ENCODE measurements at places on chromosomes 4 and X.

- DNase-seq = no peak
Observed at GRCh38 chr4:78347527-78347926, 204.0 kb upstream of the ANXA3 start.

GRCh38 chr4:116627545-116627944 is 457.8 kb downstream of the TRAM1L1 start:
- no peak for DNase-seq

DNA sequence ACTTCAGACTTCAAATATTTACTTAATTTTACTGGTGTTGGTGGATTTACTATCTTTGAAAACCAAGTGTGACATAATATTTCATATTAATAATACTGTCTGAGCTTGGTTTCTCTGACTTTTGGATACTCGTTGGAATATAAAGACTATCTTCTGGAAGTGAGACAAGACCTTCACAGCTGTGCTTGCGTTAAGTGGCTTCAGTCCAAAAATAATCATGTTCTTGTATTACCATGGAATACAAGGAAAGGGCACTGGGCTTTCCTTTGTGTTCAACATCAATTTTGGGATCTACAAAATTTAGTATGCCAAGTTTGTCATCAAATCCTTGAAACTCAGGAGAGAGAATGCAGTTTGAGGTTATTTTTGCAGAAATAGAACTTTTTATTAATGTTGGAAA is 712.4 kb upstream of the LCORL start:
- no peak for DNase-seq

DNA sequence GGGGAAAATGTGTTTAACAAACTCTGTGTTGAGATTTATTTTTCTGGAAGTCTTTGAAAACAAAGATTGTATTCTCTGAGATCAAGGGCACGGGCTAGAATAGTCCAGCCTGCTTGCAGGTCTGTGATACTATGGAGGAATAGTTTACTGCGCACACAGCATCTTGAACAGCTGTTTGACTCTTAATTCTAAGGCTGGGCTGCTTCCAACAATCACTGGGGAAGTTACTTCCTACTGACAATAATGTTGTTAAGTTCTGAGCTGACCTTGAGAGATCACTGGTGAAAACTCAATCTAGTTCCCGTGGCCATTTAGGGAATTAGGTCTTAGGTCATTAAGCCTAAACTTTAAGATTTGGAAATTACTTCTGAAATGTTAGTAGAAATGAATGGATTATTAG is 416.1 kb upstream of the FTHL17 start:
- no peak for DNase-seq

DNA sequence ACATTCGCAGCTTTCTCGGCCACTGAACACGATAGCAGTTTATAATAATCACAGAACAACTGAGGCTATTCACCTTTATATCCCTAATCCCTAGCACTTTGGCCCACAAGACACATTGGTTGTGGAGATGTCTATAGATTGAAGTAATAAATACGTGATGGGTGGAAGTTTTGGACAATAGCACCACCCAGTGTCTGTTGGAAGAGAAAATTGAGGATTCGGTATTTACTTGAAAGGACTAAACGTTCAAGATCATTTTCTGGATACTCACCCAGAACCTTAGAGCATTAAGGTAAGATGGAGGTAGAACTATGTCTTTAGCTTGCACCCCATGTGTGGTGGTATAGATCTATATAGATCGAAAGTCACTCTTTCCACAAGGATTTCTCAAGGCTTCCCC is 787 bp upstream of the TMSB15A start:
- DNase-seq = no peak

DNA sequence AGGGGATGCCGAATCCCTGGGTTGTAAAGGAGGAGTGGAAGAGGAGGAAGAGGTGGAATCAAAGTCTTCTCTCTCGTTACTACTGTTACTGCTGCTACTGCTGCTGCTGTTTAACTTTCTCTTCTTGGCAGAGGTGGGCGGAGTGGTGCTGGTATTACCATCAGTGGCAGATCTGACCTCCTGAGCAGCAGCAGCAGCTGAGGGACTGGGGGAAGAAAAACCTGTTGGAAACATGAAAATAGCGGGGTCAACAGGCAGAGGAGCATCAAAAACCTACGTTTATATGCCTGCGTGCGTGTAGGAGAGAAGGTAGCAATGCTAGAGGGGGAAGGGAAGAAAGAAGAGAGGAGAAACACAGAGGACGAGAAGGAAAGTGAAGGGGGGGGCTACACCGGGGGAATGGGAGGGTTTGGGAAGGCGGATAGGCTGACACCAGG is 339 bp downstream of the CUL4B start:
- DNase-seq = peak; percentile 69

DNA sequence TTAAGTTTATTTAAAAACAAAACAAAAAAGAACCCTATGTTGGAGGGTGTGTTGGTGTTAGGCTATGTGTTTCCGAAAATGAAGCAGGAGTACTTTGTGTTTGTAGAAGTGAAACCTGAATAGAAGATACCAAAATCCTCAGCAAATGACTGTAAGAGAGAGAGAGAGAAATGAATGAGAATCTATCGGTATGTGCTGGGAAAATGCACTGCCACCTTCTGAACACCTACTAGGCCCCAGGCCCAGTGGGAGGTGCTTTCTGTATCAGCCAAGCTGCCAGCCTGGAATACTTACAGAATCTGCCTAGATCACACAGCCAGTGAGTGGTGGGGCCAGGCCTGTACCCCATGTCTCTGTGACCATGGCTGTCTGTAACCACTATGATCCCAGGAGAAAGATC is 14.9 kb upstream of the PIM2 start:
- DNase-seq = no peak

DNA sequence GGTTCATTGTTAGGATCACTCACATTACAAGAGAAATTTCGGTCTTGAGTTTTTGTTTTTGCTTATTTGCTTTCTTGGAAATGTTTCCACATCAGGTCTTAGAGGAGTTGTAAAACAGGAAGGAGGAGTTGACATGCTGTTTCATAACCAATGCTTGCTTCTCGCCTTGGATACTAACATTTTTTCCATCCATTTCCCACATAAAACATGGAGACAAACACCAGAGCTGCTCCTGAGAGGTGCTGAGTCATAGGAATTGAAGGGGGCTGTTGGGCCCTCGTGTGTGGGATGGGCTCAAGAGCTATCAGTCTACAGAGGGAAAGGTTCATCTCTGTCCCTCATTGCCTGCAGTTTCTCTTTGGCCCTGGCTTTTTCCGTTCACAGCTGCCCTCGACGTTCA is 29.9 kb downstream of the TBL1X start:
- DNase-seq = no peak

DNA sequence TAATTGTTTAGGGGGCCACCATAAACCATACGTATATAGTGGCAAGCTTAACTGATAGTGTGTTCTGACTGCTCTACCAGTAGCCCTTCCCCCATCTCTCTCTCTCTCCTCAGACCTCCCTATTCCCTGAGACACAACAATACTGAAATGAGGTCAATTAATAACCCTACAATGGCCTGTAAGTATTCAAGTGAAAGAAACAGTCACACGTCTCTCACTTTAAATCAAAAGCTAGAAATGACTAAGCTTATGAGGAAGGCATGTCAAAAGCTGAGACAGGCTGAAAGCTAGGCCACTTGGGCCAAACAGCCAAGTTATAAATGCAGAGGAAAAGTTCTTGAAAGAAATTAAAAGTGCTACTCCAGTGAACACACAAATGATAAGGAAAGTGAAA is 78.0 kb downstream of the PRDM5 start:
- no peak for DNase-seq

- DNase-seq = no peak
Observed at GRCh38 chrX:51456814-51457213, 39.6 kb downstream of the NUDT11 start.

- no peak for DNase-seq
Observed at GRCh38 chr4:54999003-54999402, 126.4 kb downstream of the KDR start.

All from activated CD8-positive, alpha-beta memory T cell treated with anti-CD3 and anti-CD28 coated beads for 24 hours (primary cell).